Nephron progenitor cell (in vitro differentiated cells): ENCODE measurements at places on chromosomes 13 and 19.

DNA sequence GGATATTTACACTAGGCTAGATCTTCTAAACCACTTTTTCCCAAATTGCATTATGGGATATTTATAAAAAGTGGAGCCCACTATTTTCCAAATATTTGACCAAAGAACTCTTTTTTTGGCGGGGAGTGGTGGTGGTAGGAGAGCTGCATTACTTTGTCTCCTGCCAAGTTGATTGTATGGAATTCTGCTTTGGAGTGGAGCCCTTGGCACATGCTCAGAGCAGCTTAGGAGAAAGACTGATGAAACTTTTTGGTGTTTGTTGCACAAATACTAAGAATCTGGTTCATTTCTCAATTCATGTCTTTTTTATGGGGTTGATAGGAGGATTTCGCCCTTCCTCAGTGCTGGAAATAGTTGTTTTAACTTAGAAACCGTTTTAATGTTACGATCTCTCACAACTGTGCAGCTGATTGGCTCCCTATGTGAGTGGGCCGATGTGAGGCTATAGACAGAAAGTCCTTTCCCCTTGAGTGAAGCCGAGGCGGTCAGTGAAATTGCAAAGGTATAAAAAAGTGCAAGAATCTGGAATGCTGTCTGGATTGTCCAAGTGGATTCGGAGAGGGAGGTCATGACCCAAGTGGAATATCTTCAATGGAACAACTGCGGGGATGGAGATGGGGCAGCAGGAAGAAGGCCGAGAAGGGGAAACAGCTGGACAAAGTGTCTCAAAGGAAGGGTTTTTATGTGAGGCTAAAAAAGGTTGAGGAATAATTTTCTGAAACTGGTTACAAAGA is 415.9 kb downstream of the FGF9 start:
- DNase-seq = no peak

DNA sequence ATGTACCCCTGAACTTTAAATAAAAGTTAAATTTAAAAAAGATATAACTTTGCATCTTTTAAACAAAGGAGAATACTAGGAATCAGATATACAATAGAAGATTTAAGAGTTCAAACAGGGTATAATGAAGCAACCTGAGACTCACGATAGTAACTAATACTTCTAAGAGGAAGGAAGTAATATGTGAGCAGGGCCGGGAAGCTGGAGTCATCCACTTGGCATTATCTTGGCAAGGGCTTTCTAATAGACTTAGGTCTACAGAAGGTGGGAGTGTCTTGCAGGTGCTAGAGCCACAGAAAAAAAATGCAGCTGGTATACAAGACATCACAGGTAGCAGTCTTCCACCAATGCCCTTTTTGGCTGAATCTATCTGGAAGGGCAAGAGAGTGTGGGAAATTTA is 231.9 kb downstream of the KCTD12 start:
- no peak for DNase-seq

DNA sequence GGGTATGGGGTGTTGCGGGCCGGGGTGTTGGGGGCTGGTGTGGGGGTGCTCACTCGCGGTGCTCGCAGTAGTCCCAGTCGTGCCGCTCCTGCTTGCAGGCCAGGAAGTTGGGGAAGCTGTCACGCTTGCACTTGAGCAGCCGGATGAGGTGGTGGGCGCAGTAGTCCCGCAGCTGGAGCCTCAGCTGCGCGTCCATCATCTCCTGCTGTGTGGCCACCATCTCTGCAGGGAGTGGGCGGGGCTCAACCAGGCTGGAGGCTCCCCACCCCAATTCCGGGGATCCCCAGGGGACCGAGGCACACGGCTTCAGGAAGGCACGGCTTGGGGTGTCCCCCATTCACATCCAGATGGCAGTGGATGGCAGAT is 5.2 kb downstream of the NDUFB7 start:
- DNase-seq = no peak

DNA sequence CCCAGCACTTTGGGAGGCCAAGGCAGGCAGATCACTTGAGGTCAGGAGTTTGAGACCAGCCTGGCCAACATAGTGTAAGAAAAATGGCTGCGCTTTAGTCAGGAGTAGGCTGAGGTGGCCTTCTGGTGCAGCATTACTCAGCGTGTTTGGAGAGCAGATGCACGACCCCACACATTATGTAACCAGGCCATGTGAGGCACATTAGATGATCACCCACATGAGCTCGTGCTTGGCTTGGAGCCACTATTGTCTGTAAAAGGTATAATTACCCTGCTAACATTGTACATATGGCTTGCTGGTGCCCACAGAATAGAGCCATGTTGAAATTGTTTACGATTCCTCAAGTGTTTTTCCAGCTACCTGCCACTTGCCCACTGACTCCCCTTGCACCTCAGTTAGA is 24.0 kb upstream of the SCEL start:
- DNase-seq = no peak

- DNase-seq = no peak
Observed at GRCh38 chr19:18905513-18906236, 9.7 kb upstream of the CERS1 start.

DNA sequence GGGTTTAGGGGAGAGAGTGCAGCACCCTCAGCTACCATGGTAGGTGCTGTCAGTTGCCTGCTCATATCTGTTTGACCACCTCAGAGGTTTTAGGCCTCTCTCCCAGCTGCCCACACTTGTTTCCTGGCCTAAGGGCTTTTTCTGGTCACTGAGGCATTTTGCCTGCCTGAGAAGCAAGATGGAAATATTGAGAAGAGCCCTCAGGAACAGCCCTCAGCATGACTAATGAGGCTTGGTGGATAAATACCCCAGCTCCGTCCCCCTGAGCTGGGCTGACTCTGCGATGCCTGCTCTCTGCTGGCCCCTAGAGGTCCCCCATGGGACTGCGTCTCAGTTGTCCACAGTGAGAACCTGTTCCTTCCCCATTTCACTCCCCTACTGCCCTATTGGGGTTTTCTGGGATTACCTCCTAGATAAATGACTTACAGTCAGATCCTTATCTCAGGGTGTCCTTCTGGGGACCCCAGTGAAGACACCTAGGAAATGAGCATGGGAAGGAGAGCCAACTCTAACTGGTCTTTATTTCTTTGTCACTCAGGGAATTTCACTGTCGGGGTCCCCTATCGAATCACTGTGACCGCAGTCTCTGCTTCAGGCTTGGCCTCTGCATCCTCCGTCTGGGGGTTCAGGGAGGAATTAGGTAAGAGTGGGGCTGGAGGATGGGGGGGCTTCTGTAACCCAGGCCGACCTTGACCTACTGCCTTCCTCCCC is 13.3 kb downstream of the PALM3 start:
- peak; percentile 66 for DNase-seq

DNA sequence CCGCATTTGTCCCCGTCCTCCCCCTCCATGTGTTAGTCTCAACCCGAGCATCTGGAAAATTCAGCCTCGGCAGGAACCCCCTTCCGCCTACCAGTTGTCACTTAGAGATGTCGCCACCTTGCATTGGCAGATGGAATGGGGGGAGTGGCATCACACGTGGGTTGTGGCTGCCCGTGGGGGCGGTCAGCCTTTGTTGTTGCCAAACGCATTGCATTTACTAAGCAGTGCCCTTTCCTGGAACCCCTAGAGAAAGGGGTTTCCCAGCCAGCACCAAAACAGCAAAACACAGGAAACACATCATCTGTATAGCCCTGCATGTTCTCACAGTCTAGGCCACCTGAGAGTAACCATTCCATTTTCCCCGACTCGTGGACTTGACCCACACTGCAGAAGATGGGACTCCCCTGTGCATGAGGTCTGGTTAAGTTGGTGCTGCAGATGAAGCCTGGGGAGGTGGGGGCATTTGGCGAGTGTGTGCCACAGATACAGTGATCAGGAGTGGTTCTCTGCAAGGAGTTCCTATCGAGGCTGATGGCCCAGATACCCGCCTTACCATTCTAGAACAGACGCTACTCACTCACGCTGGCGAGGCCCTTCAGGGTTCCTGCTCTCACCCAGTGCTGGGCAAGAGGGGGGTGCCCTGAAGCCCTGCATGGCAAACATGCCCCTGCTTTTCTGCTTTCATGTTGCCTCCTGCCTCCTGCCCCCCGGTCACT is 38.3 kb downstream of the TMED1 start:
- DNase-seq = no peak

DNA sequence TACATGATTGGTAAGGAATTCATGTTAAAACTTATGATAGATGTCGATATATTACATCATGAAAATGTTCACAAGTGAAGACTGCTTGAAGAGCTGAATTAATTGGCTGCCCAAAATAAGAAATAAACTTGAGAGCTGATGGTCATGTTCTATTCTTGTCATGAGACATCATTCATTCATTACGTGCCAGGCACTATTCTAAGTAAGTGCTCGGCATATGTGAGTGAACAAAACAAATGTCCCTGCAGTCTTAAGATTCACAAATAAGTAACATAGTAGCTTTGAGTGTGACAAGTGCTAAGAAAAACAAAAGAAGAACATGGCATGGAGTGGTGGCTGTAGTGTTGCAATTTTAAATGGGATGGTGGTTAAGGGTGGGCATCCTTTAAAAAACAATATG is 329.3 kb downstream of the SUCLA2 start:
- DNase-seq = no peak

GRCh38 chr13:42066542-42066941 is 18.1 kb downstream of the DGKH start:
- no peak for DNase-seq

- DNase-seq = no peak
Observed at GRCh38 chr13:113926301-113926761, 47.5 kb downstream of the C13orf46 start.

DNA sequence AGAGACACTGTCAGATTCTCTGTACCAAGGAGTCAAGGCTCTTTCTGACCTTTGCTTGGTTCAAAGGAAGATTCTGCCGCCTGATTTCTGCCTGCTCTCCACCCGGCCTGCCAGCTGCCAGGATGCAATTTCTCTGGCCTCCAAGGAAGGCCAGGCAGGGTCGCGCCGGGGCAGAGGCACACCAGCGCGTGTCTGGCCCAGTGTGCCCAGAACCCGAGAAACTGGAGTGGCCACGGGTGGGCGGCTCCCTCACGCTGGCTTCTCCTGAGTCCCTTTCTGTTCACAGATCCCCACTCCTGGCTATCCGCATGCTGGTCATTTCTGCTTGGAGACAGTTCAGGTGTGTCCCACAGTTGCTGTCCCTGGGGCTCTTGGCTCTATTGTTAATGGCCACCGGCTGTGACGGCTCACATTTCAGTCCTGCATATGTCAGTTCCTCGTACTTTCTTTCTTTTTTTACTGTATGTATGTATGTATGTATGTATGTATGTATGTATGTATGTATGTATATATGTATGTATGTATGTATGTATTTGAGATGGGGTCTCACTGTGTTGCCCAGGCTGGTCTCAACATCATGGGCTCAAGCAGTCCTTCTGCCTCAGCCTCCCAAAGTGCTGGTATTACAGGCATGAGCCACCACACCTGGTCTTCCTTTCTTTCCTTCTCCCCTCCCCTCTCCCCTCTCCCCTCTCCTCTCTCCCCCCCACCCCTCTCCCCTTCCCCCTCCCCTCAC is 16.9 kb downstream of the TMPRSS9 start:
- DNase-seq = no peak

DNA sequence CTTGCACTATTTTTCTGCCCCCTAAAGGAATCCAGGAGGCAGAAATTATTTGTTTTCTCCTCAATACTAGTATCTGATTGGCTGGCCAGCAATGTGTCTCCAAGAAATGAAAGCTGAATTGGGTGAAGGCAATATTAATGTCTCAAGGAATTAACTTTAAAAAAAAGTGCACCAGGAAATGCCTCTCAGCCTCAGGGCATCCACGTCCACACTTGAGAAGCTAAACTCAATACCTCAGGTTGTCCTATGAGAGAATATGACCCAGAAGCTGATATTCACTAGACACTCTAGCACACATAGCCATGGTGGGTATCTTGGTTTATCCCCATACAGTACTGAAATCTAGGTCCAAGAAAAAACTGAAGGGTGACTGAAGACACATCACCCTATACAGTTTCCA is 2.1 kb downstream of the ZNF91 start:
- no peak for DNase-seq

GRCh38 chr19:19385896-19386869 is 19.3 kb upstream of the GATAD2A start:
- peak; percentile 69 for DNase-seq

- DNase-seq = no peak
Observed at GRCh38 chr19:14672188-14672872, 2.3 kb downstream of the ADGRE3 start.

DNA sequence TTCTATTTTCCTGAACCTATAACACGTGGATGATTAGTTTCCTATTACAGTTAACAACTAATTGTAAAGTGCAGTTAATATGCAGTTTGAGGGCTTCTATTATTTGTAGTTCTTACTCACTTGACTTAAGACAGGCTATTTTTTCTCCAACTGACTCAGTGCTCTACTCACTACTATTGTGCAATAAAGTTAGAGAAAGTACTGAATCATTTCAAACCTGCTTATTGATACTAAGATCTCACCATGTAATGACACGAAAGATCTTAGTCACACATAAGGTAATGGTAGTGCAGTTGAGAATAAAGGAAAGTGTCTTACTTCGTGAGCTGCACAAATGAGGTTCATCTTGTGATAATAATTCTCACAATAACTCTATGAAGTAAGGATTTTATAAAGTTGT is 22.8 kb upstream of the ITM2B start:
- no peak for DNase-seq

DNA sequence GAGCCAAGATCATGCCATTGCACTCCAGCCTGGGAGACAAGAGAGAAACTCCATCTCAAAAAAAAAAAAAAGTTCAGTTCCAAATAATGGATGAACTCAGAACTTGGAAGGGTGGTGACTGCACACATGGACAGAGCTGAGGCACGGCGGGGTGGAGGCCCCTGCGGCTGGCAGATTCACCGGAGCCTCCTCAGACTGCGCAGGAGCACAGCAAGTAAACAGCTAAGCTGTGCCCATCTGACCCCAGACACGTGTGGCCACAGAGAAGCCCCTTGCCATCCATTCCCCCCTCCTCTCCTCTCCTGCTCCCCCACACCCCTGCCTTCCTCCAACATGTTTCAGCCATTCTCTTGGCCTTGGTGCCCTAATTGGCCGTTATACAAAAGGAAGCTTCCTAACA is 15.6 kb upstream of the PROZ start:
- no peak for DNase-seq

DNA sequence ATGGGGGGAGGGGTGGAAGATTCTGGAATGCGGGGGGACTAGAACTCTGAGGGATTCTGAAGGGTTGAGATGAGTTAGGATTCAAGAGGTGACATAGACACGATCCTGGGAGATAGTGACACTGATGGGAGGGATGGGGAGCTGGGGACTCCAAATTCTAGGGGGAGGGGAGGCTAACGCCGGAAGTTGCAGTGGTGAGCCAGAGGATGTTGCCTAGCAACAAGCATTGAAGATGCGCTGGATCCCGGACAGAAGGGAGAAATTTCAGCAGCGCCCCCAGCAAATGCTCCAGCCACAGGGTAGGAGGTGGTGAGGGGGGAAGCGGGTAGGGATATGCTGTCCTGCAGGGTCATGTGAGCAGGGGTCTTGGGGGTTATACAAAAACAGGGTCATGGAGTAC is 6.9 kb upstream of the LTBP4 start:
- DNase-seq = no peak

DNA sequence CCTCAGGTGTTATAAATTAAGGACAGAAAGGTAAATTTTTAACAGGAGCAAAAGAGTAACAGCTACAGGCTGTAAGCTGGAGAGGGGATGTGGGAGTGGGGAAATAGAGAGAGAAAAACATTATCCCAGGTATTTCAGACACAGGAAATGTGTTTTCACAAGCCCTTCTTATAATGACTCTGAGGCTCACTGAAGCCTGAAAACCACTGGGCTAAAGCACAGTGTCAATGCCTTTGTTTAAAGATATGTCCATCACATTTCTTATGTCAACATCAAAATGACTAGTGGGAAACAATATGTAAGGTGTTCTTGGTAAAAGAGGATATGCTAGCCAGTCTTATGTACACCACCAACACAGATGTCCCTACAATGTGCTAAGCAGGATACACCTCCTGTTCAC is 365.9 kb downstream of the FGF14 start:
- no peak for DNase-seq

GRCh38 chr13:49958321-49958720 is 22.2 kb upstream of the SPRYD7 start:
- DNase-seq = no peak
